ENCODE measurements at places on chromosomes 3 and 15.

- DNase-seq: no peak
Measured at GRCh38 chr15:58793862-58794261, 22.8 kb downstream of the MINDY2 start.

DNA sequence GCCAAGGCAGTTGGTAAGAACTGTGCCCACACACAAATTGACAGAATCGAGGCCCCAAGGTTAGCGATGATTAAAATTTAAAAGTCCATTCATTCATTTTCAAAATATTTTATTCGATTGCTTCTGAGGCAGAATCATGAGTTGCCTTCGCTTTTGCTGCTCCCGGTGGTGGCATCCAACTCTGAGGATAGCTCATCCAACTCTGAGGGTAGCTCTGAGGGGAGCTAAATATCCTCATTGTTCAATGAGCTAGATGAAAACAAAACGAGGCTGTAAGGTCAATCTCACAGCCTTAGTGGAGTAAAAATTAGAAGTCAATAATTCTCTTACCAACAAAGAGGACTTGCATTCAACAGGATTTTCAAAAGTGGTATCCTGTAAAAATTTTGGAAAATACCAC is 897 bp upstream of the CHL1 start:
- no peak for DNase-seq

DNA sequence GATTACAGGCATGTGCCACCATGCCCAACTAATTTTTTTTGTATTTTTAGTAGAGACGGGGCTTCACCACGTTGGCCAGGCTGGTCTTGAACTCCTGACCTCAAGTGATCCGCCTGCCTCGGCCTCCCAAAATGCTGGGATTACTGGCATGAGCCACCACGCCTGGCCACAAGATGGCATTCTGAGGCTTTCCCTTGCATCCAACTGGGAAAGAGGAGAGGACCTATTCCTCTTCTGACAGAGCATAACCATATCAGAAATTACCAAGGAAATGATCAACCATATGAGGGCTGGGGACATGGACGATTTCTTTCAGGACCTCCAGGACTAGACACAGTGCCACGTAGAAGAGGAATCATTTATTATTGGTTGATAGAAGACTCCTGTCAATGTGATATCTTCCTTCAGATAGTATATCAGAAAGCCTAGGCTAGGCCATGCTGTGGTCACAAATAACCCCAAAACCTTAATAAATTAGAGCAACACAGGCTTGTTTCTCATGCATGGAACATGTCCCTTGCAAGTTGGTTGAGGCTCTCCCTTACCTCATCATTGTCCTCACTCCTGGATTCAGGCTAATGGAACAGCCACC is 372.3 kb upstream of the IL12A start:
- peak; percentile 1 for DNase-seq

DNA sequence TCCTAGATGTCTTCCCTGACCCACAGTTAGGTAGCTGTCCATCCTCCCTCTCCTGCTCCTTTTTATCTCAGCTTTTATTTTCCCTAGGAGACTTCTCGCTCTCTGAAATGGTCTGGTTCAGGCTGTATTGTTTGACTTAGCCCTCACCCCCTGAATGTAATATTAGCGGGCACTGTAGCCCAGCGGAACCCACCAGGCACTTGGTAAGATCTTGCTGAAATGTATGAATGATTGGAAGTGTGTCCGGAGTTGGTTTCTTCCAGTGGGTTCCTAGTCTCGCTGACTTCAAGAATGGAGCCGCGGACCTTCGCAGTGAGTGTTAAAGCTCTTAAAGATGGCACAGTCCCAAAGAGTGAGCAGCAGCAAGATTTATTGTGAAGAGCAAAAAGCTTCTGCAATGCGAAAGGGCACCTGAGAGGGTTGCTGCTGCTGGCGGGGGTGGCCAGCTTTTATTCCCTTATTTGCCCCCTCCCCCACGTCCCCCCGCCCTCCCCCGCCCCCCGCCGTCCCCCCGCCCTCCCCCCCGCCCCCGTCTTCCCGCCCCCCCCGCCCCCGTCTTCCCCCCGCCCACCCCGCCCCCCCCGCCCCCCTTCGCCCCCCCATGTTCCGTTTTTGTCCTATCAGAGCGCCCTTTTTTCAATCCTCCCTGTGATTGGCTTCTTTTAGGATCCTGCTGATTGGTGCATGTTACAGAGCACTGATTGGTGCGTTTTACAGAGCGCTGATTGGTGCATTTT is 694 bp upstream of the EEFSEC start:
- DNase-seq: no peak

Data from substantia nigra (tissue), 51 donors.